Fibroblast of skin of right biceps (primary cell): ENCODE measurements at places on chromosomes 13 and 19.

DNA sequence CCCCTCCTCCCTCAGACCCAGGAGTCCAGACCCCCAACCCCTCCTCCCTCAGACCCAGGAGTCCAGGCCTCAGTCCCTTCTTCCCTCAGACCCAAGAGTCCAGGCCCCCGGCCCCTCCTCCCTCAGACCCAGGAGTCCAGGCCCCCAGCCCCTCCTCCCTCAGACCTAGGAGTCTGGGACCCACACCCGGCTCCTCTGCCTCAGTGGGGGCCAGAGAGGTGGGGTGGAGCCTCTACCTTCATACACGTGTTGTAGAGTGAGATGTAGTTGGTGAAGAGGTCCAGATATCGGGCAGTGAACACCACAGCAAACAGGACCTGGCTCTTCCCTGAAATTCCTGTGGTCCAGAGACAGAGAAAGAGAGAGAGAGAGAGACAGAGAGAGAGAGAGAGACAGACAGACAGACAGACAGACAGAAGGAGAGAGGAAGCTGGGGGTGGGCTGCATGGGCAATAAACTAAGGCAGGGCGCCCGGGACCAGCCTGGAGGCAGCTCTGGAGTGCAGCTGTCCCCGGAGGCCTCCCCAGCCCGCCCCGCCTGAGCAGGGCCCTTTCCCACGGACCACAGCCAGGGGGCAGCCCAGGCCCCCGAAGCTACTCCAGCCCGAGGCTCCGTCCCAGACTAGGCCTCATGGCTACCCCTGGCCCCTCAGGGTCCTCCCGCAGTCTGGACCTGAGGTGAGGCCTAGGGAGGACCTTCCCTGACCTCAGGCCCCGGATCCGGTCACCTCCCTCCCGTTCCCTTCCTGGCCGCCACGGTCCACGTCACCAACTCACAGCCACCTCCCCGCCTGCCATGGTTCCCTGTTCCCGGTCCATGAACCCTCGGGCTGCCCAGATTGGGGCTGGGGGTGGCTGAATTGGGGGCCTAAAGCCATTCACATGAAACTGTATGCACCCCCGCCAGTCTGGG lies 907 bp downstream of the KDELR1 start:
- peak; percentile 66 for DNase-seq

DNA sequence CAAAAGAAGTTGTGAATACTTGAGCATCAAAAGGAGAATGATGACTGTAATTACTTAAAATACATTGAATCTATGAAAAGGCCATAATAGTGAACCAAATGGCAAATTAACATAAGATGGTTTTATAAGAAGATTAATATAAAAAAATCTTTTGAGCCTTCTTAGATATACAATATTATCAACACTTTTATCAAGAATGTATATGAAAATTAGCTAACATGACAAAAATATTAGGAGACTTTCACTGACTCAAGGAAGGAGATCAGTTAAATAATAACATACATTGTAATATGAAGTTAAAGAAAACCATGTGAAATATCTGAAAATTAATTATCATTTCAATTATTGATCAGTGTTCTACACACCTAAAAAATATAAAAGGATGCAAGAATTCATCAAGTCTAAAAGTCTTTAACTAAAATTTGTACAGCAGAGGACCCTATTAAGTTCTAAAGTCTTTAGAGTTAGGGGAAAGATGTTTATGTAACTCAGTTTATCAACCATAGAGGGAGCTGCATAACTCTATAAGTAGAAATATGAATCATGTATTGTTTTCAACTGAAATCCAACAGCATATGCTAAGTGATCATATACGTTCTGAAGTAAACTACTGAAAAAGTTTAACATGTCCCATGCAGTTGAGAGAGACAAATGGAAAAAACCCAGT lies 756.1 kb upstream of the MIR17HG start:
- no peak for DNase-seq

DNA sequence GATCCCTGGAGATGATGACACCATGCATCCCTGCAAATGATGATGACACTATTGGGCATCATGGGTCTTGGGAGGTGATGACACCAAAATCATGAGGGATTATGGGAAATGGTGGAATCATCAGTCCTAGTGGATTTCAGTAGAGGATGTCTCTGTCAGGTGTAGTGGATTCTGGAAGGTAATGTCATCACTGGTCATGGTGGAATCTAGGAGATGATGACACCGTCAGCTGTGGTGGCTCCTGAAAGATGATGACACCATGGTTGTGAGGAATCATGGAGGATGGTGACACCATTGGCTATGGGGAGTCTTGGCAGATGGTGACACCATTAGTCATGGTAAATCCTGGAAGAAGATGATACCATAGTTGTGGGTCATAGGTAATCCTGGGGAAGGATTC lies 11.9 kb downstream of the SHISA7 start:
- DNase-seq = no peak

DNA sequence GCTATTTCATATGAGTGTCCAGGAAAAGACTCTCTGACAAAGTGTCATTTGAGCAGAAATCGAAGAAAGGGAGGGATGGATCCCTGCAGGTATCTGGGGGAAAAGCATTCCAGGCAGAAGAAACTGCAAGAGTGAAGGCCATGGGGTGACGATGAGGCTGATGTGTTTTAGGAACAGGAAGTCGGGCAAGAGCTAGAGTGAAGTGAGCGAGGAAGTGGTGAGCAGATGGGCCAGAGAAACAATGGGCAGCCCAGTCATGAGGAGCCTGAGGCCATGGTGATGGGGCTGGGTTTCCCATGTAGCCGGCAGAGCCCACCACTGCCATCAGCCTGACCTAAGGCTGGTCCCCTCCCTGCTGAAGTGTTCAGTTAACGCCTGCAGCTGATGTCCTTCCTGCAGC lies 150.2 kb downstream of the TNFSF13B start:
- no peak for DNase-seq

GRCh38 chr13:41503356-41503755 lies 46.0 kb downstream of the RGCC start:
- DNase-seq = no peak

DNA sequence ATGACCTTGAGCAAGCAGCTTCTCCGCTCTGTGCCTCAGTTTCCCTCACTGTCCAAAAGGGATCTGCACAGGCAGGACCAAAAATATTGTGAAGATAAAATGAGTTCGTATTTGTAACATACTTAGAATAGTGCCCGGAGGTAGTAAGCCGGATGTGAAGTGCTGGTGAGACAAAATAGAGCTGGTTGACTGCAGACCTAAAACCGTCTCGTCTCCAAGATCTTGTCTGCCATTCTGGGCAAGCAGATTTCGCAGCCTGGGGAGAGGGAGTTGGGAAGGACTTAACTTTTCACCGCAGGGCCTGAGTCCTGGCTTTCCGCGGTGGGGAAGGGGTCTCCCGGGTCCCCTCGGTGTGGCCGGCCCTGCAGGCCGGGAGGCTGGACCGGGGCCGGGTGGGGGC lies 8.2 kb upstream of the BBC3 start:
- no peak for DNase-seq

GRCh38 chr13:41460074-41460465 lies 2.7 kb downstream of the RGCC start:
- no peak for DNase-seq

GRCh38 chr19:19670070-19670551 lies 1.5 kb downstream of the ZNF101 start:
- DNase-seq = no peak

DNA sequence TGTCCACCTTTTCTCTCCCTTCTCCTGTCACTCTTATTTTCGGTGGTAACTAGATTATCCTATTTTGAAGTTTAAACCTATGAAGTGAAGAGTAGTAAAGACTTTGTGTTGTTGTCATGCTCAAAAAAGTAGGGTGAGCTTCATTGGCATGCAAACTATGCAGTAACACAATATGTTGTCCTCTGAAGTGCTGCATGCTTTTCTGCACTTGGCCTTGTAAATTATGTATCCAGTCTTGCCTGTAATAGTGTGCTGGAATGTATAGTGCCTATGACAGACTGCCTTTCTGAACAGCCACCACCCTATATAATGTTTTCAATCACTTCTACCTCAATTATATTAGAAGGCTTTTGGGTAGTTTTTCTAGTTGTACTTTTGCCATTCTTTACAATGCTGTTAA lies 1198.2 kb upstream of the PCDH20 start:
- DNase-seq = no peak

DNA sequence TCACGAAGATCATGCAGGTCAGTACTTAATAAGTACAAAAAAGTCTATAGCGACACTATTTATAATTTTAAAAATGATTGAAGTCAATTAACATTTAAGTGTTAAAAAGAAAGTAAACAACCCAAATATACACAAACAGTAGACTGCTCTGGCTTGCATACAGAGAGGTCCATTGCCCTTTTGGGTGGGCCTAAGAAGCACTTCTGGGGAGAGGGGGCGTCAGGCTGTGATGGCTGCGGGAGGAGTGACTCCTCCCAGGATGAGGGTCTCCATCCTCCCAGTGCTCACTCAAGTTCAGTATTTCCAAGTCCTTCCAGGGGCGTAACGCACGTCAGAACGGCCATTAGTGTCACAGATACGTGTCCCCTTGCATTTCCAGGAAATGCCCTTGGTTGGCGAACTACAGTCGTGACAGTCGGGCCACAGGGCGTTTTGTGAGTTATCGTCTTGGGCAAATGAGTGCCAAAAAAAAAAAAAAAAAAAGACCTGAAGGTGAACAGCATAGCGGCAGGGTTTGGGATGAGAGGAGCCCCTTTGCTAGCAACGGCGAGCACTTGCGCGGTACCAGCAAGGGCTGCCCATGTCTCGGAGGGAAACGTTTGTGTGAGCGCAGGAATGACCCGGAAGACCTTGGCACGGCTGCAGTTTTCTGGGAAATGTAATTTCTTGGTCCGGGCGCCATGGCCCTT lies at the start of gene SCGB2B2:
Gene SCGB2B2 (minus strand): TSS at position 463 of the 689 bp plus-strand sequence. CDS start 82,596 bp downstream, outside the sequence.
- peak; percentile 89 for DNase-seq
